AG04449 (cell line): ENCODE measurements at places on chromosomes 4 and X.

DNA sequence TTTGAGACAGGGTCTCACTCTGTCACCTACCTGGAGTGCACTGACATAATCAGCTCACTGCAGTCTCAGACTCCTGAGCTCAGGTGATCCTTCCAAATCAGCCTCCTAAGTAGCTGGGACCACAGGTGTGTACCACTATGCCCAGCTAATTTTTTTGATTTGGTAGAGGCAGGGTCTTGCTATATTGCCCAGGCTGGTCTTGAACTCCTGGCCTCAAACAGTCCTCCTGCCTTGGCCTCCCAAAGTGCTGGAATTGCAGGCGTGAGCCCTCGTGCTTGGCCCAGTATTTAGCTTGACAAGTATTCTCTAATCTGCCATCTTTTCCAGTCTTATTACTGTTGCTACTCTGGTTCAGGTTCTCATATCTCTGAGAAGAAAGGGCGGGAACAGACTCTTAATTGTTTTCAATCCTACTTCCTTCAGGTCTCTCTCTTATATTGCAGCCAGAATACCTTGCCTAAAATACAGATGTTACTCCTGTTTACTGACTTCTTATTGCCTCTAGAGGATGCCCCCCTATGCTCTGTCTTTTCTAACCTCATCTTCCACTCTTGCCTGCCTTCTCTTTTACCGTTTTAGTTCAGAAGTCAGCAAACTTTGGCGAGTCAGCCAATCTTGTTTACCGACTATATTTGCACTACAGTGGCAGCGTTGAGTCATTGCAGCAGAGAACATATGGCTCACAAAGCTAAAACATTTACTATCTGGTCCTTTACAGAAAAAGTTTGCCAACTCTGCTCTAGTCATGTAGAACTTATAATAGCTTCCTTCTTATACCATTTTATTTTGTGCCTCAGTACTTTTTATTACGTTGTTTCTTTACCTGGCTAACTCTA, 19.0 kb downstream of the MRPL1 start:
- no peak for DNase-seq

DNA sequence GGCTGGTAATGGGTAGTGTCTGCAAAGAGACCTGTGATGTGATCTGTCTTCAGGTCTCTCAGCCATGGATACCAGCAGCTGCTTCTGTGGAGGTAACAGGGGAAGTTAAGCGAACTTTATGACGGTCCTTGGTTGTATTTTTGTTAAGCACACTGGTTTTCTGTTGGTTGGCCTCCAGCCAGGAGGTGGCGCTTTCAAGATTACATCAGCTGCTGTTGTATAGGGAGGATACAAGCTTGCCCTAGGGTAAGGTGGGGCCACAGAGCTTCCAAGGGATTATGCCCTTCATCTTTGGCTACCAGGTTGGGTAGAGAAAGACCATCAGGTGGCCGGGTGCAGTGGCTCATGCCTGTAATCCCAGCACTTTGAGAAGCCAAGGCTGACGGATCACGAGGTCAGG, 834.2 kb upstream of the GALNTL6 start:
- DNase-seq, result no peak

DNA sequence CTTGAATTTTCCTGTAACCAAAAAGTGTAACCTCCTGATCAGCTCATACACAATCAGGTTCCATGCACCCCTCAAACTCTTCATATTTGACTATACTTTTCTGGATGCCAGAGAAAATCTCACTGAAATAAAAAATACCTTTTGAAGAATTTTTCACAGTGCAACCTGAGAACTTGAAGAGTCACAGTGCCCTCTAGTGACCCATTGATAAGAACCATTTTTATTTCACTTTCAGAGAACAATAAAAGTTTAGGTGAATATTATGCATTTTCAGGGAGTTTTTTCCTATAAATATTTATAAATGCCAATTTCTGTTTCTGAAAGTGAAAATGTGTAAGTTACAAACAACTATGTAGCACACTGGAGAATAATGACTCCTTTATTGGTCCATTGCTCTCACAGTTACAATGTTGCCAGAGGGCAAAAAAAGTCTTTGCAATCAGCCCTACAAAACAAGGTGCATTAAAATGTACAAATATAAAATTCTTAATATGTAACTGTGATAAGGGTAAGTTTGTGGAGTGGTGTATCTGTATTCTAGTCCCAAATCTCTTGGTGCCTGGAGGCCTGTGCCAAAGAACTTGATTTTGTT, 153.6 kb upstream of the INTU start:
- DNase-seq, result no peak

GRCh38 chr4:96486563-96486962, 646.7 kb downstream of the PDHA2 start:
- DNase-seq, result no peak

GRCh38 chr4:73908965-73909364, 39.8 kb downstream of the CXCL1 start:
- no peak for DNase-seq

DNA sequence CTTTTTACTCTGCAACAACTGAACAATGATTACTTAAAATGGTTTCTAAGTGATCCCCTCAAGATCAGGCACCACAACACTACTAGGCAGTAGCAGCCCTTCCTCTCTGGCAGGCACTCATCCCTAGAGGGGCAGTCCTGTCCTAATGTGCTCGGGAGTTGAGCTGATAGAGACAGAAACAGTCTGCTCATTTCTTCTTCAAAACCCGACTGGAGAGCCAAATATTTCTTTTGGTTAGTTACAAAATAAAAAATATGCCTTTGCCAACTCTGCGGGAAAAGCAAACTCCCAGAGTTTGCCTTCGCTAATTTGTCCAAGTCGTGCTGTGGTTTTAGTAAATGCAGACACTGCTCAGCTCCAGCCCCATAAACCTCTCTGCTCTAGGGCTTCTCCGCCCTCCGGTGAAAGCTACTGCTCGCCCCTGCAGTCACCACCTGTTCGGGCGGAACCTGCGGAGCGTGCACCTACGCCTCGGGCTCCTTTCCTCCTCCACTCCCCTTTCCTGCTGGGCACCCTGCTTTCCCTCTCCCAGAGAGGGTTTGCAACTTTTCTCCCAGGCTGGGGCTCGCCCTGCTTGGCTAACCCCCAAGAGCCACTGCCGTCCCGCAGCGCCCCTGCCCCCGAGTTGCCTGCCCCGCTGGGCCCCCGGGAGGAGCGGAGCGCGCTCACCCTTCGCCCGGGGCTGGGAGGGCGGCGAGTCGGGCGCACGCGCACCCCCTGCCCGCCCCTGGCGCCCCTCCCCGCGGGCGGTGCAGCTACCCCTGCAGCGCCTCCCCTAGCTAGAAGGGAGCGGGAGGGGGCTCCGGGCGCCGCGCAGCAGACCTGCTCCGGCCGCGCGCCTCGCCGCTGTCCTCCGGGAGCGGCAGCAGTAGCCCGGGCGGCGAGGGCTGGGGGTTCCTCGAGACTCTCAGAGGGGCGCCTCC, at the start of gene NPNT:
Gene NPNT, plus strand, starts transcription at position 812 of the 923 bp plus-strand sequence. CDS start 182 bp downstream, outside the sequence.
- DNase-seq, result no peak

DNA sequence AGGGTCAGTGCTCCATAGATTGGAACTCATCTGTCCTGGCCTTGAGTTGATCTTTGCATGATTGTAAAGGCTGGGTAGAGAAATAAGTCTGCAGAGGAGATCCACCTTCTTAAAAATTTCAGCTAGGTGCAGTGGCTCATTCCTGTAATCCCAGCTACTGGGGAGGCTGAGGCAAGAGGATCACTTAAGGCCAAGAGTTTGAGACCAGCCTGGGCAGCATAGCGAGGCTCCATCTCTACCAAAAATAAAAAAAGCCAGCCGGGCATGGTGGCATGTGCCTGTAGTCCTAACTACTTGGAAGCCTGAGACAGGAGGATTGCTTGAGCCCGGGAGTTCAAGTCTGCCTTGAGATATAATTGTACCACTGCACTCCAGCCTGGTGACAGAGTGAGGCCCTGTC, 476 bp upstream of the CXCR3 start:
- DNase-seq, result no peak

- no peak for DNase-seq
Observed at GRCh38 chr4:7524064-7524682, 89.4 kb upstream of the PSAPL1 start.

DNA sequence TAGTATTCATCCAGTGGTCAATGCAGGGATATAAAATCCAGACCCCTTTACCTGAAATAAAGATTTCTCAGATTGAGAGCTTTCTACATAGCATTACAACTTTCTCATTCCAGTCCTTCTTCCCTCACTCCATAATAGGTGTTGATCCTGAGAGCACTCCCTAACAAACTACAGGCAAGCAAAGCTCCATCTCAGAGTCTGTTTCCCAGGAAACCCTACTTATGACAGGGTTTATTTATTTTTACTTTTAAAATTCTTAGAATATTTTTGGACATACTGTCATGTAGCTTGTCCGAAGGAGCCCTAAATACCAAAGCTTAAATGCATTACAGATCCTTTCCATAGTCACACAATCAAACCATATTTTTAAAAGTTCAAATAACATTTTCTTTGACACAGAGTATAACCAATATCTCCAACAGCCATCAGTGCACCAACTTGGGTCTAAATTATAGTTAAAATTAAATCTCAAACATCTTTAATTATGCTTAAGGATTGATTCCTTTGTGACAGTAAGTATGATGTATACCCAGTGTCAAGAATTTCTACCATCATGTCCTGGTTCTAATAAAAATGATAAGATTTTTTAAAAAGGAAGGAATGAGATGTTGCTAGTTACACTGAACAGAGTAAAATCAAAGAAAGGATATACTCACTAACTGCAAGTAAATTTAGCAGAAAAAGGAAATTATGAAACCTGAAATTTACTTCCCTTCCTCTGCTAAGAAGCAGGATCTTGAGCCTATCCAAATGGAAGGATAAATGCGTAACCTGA, 580.4 kb upstream of the ADGRL3 start:
- DNase-seq, result no peak

- no peak for DNase-seq
Observed at GRCh38 chr4:129675036-129675435, 579.1 kb downstream of the C4orf33 start.

DNA sequence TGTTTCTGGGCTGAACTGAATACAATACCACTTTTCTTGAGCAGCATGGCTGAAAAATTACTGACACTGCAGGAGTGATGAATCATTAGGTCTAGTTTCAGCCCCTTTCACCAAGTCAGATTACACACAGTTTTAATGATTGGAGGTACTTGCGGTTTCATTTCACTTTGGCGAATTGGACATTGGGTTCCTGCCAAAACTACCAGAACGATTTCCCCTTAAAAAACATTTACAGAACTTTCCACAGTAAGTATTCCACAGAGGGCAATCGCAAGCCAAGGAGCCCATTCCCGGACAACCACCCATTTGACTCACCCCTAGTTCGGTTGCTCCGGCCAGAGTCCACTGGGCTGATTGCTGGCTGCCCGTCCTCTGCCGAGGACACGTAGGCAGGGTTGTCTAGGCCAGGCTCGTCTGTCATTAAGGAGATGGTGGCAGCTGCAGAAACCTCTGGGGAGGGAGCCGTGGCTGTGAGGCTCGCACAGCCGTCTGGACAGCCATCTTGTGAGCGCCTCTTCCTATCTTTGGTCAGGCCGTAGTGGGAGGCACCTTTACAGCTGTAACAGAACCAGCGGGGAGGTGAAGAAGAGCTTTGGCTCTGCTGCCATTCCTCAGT, 83.5 kb downstream of the LNX1 start:
- DNase-seq, result no peak

DNA sequence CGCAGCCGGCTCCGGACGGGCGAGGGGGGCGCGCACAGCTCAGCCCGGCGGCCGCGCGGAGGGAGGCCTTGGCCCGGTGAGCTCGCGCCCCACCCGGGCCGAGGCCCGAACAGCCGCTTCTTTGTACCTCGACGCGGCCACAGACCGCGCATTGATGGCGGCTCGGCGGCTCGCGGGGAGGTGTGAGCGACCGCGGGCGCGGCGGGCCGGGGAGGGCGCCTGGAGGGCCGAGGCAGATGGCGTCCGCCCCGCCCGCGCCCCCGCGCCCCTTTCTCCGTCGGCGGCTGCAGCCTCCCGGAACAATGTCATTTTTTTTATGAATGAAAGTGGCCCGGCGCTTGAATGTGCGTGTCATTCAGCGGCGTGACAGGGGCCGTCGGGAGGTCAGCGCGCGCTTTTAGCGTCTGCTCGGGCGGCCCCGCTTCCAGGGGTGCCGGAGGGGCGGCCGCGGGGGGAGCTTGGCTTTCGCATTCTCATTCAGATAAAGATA, 1.8 kb downstream of the FGFR3 start:
- DNase-seq, result no peak

DNA sequence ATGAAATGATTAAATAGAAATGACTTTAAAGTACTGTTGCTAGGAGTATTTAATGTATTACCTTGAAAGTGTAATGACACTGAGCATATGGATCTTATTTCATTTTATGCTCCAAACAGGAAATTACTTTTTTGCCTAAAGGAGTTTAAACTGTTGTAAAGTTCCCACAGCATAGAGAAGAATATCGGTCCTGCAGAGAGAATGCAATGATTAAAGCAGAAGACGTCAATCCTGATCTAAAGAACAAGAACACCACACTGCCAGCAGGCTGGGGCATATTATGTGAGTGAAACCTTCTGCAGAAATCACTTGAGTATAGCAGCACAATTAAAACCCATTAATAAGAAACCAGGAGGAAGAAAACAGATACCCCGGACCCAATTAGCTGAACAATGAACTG, 72.8 kb upstream of the CAMK2D start:
- no peak for DNase-seq

- DNase-seq, result no peak
Observed at GRCh38 chr4:11416767-11417113, 12.0 kb downstream of the HS3ST1 start.

GRCh38 chr4:61185288-61185687, 14.8 kb upstream of the ADGRL3 start:
- no peak for DNase-seq

DNA sequence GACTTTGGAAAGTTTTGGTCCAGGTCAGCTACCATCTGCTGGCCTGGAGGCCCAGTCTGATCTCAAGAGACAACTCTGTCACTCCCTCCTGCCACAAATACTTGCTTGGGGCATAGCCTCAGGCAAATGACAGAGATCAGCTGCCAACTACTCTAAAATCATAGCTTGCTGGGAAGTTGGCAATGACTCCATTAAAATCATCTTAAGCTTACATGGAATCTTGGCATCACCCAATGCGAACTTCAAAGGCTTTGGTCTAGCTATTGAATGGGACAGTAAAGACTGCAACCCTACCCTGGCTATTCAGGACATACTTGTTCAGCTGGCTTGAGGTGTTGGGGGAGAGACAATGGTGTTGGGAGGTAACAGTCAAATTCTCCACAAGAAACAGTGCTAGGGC, 7.0 kb upstream of the USO1 start:
- DNase-seq, result no peak

DNA sequence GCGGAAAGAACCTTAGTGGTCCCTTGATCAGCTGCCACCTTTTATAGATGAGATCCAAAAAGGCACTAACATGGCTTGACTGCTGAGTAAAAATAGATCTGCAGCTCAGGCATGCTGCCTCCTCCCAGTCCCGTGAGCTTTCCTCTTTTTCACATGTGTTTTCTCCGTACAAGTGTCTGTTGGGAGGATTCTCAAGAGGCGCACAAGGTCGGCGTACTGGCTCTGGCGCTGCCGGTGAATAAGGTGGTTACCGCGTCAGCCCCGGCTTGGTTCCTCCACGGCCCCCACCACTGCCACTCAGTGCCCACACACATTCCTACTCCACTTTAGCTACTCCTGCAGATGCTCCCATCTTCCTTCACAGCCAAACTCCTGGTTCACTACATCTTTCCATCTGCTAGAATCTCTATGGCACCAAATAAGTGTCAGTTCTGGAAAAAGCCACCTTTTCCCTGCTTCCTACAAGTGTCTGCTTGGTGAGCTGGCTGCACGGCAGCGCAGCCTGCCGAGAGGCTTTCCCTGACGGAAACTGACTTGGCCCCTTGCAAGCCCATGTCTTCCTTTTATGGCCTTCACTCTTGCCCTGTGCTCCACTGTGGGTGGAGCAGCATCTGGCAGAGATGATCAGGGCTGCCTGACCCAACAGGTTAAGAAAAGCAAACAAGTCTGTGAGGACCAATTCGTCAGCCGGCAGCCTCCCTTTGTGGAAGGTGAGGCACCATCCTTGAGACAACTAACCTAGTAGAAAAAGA, 99.8 kb downstream of the KLHL8 start:
- DNase-seq, result no peak
